ENCODE measurements at places on chromosomes 6 and 20.

DNA sequence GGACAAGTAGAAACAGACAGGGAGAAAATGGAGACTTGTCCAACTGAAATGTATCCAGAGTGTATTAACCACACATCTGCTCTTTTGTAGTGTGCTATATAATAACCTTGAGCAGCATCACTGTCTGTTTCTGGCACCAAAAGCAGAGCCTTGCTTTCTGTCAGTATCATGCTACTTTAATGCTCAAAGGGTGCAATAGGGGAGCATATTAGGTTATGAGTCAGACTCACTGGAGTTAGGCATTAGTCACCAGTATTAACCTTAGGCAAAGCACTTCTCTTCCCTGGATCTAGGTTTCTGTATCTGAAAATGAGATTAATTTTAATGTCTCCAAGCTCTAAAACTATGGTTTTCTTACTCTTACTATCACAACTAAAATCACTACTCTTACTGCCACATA lies 280.1 kb downstream of the TFAP2B start:
- DNase-seq, result no peak

GRCh38 chr6:138543657-138544056 lies 44.4 kb upstream of the NHSL1 start:
- no peak for DNase-seq

- peak; percentile 44 for DNase-seq
Observed at GRCh38 chr6:135880066-135880972, 28.8 kb downstream of the PDE7B start.

DNA sequence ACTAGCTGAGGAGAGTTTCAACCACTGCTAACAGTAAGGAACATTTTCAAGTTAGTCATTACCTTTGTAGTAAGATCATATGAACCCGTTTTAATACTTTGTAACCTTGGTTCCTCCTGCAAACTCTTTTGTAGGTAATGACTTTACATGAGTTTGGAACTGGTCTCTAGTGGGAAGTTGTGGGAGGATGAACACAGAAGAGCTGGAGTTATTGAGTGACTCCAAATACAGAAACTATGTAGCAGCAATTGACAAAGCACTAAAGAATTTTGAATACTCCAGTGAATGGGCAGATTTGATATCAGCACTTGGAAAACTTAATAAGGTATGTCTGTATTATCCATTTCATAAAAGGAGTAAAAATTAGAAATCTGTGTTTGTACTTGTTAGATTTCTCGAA lies 29.3 kb downstream of the DOP1A start:
- DNase-seq, result no peak

GRCh38 chr6:14610141-14610540 lies 492.6 kb downstream of the CD83 start:
- no peak for DNase-seq

DNA sequence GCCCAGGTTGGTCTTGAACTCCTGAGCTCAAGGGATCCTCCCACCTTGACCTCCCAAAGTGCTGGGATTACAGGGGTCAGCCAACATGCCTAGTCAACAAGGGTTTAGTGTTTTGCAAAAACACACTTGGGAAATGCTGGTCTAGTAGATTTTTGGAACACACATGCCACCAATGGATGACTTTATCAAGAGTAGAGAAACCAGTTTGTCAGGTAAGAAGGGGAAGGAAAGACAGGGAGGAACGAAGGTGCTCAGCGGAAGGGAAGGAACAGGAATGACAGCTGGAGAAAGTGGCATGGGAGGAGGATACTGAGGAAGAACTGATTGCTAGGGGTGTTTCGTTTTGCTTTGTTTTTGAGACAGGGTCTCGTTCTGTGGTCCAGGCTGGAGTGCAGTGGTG lies 15.6 kb upstream of the SEC63 start:
- no peak for DNase-seq

DNA sequence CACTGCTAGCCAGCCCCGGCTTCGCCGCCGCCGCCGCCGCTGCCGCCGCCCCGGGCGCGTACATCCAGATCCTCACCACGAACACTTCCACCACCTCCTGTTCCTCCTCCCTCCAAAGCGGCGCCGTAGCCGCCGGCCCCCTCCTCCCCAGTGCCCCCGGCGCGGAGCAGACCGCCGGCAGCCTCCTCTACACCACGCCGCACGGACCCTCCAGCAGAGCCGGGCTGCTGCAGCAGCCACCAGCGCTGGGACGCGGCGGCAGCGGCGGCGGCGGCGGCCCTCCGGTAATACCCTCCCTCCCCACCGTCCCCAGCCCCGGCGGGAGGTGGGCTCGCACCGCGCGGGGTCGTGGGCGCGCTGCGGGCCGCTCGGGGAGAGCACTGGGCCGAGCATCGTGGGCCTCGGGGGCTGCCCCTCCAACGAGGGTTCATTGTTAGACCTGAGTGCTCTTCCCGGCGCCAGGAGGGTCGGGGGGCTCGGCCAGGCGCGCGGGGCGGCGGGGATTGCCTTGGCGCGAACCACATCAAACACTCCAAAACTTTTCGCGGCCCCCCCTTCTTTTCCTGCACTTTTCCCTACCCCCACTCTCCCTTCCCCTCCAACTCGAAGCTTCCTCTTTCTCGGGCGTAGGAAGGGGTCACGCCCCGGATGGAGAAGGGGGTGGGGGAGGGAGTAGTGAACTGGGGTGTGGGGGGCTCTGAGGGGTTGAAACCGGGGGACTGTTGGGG lies 827 bp downstream of the E2F3 start:
- peak; percentile 69 for DNase-seq

- DNase-seq, result no peak
Observed at GRCh38 chr6:11771473-11772048, 7.0 kb downstream of the ADTRP start.

- DNase-seq, result peak; percentile 90
Observed at GRCh38 chr20:50320901-50321796, 130.5 kb downstream of the CEBPB start.

- DNase-seq, result no peak
Observed at GRCh38 chr6:71250099-71250602, 38.5 kb upstream of the OGFRL1 start.

- no peak for DNase-seq
Observed at GRCh38 chr20:24503352-24503931, 34.0 kb downstream of the SYNDIG1 start.

DNA sequence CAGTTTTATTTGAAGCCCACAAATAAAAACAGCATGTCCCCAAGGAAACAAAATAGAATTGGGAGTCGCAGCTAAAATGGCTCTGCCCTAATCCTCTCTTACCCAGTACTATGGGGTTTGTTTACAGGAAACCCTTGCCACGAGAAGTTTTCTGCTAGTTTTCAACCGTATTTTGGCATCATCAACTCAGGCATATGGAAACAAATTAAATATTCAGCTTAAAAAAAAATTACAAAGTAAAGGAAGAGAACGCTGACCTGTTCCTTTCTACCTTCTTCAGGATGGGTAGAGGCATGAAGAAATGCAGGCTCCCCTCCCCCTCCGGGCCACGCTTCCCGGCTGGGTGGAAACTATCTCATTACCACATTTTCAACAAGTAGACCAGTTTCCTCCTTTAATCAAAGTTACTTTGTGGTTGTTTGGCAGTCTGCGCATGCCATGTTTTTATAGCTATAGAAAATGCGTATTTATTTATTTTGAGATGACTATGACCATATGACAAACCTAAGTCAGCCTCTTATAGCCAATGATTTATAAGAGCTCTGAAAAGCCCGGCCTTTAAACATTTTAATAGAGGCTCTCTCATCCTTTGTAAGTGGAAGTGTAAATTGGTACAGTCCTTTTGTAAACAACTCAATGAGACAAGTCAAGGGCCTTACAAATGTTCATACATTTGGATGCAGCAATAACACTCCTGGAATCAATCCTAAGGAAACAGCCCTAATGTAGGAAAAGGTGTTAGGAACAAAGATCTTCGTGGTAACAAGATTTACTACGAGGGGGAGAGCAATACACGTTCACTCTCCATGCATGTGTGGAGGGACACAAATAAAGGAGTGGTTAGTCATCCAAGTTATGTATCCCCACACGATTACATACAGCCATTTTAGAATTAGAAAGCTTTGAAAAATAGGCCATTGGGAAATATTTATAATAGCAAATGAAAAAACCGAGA lies 16.1 kb upstream of the ZNF217 start:
- peak; percentile 61 for DNase-seq

- no peak for DNase-seq
Observed at GRCh38 chr6:169266746-169267591, 13.3 kb upstream of the THBS2 start.

- DNase-seq, result peak; percentile 71
Observed at GRCh38 chr20:48295445-48295903, 510.2 kb upstream of the SULF2 start.

GRCh38 chr20:44738813-44739477 lies 6.7 kb upstream of the KCNK15 start:
- peak; percentile 73 for DNase-seq
